ENCODE measurements at places on chromosomes 6 and 20.

GRCh38 chr6:39841291-39841690 lies 49.1 kb downstream of the DAAM2 start:
- DNase-seq, result no peak

DNA sequence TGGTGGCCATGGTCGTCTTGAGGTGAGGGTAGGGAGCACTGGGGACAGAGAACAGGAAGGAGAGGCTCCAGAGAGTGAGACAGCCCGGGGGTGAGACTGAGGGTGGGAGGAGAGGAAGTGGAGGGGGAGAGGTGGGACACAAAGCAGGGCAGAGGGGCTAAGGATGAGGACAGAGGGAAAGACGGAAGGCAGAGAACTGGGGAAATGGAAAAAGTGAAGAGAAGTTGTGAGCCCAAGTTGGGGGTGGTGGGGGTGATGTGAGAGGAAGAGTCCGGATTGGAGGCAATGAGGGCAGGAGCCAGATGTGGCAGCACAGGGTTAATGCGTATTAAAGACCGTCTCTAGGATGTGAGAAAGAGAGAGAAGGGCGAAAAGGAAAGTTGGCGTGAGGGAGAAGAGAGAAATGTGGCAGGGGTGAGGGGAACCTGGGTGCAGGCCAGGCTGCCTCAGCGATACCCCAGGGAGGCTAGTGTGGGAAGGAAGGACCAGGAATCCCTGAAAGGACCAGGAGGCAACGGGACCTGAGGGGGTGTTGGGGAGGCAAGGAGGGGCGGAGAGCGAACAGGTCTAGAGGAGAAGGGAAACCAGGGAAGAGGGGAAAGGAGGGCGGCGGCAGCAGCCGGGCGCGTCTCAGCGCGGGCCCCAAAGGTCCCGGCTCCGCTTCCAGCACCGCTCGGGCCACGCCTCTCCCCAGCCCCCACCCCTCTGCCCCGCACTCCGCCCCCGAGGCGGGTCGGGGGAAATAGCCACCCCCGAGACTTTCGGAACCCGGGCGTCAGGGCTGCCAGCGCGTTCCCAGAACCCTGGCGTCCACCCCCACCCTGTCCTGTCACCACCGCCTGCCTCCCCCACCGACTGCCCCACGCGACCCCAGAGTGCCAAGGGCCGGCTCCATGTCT lies at the start of gene PPP1R18:
TSS of gene PPP1R18 (minus strand) at position 637 of the 899 bp plus-strand sequence. CDS start at position 10, 627 bp downstream.
- peak; percentile 70 for DNase-seq

DNA sequence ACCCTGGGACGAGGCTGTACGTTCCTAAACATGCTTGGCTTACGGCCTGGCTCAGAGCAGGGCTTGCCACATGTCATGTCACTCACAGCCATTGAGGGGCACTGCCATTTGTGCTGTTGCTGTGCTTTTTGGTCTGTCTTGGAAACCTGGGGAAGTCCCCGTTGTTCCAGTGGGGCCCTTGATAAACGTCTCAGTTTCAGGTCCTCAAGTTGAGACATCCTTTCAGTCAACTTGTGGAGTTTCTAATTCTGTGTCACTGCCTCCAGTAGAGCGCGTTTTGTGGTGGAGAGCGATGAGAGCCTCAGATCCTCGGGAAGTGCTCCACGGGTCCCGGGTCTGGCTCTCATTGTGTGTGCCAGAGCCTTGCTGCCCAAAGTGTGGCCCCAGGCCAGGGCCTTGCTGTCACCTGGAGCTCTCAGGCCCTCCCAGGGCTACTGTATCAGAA lies 43.0 kb upstream of the CCR6 start:
- no peak for DNase-seq

GRCh38 chr6:45474376-45474775 lies 96.6 kb upstream of the SUPT3H start:
- DNase-seq, result no peak

DNA sequence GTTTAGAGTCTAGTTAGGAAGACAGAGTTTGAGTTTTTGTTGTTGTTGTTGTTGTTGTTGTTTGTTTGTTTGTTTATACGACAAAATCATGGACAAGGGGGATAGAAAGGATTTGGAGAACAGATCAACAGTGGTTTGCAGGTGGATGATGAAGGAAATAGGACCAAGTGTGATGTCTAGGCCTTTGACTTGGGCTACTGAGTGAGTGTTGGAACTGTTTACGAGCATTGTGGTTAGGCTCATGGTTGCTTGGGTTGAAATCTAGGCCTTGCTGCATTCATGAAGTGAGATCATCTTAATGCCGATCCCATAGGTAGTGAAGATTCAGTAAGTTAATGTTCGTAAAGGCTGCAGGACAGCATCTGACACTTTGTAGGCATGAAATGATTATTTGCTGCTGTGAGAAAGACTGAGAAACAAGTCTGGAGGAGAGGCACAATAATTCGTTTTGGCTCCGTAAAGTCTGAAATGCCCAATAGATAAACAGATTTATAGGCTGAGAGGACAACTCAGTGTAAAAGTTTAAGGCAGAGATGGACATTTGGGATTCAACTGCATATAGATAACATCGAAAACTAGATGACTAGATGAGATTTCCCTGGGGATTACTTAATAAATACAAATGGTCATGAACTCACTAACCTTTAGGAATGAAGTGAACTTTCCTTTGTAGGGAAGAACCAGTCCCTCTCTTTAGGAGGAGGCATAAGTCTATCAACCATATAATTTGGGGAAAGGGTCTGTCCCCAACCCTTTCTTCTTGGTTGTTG lies 70.0 kb downstream of the HDDC2 start:
- no peak for DNase-seq

Measured in stimulated activated CD8-positive, alpha-beta memory T cell treated with anti-CD3 and anti-CD28 coated beads, Interleukin-4, amount 100 ng/mL, for 1 hour (primary cell).